ENCODE measurements at places on chromosomes 4 and X.
A peak's percentile ranks its signal among the peaks of the same experiment; 100 is the strongest.

DNA sequence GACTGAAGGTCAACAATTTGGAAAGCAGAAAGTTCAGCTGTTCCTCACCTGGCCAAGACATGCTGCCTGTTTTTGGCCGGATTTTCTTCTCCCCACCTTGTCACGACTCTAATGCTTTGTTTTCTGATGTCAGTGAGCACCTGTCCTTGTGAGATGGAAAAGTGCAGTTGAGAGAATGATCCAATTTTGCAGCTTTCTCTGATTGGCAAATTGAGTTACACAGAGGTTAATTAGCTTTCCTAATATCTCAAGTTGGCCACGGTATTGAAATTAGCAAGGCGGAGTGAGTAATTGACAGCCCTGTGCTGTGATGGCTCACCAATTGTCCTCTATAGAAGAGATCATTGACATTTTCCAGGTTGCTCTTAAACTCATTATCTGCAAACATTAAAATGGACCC lies 126.8 kb upstream of the VCX3A start:
- DNase-seq, result no peak

GRCh38 chr4:186685767-186686183 lies 37.9 kb downstream of the FAT1 start:
- no peak for DNase-seq

GRCh38 chr4:99852199-99852749 lies 35.6 kb downstream of the DAPP1 start:
- no peak for DNase-seq

DNA sequence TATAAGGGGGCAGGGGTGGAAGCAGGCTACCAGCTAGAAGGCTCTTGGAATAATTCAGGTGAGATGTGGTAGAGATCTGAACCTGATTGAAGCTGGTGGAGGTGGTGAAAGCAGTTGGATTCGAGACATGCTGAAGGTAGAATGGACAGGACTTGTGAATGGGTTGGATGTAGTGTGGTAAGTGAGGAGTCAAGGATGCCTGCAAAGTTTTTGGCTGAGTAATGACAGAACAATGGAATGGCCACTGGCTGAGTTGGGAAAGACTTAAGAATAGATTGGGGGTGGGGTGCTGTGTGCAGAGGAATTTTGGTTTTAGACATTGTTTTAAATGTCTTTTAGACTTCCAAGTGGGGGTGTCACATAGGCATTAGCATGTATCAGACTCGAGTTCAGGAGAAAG lies 33.5 kb downstream of the HPF1 start:
- DNase-seq, result no peak

- no peak for DNase-seq
Observed at GRCh38 chr4:89305712-89306437, 1.7 kb downstream of the GPRIN3 start.

- no peak for DNase-seq
Observed at GRCh38 chr4:169999923-170000322, 26.3 kb downstream of the MFAP3L start.

- DNase-seq, result no peak
Observed at GRCh38 chr4:174141876-174142275, 141.6 kb downstream of the FBXO8 start.

DNA sequence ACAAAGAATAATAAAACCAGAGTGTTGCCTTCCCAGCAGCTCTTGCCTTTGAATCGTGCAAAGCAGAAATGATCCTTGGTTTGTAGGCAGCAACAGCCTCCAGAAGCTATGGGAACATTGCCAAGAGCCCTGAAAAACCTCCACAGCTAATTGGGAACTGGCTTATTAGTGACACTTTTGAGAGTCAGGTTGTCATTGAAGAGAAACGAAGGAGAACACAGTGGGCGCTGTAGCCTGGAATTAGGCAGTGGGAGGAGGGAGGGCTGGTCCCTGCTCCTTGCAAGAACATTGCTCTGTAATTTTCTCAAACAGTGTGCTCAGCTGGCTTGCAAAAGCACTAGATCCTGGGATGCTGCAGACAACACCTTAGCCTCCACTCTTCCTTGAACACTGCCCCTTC lies 331.5 kb upstream of the EMCN start:
- no peak for DNase-seq

DNA sequence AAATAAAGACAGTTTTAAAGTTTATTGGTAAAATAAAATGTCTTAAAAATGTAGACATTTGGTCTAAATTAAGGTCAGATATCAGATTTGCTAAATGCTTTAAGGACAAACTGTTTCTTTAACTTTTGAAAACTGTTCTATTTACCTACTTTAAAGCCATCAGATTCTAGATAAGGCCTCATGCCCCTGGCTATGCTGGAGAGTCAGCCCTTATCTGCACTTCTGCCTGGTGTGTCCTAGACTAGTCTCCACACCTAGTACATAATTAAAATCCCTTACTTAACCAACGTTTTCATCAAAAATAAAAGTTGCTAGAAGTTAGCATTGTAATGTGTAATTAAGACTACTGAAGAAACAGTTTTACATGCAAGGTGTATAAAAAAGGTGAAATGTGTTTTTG lies 25.6 kb downstream of the HSD17B11 start:
- DNase-seq, result no peak

DNA sequence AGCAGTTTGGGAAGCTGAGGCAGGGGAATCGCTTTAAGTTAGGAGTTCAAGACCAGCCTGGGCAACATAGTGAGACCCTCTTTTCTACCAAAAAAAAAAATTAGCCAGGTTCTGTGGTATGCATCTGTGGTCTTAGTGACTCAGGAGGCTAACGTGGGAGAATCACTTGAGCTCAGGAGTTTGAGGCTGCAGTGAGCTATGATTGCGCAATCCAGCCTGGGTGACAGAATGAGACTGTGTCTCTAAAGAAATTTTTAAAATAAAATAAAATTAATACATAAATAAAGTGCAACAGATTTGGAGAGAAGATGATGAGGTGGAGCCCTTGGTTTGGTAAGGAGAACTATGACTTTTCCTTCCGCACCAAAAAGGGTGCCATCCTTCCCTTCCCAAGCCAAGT lies 436.9 kb downstream of the NLGN4X start:
- no peak for DNase-seq

- no peak for DNase-seq
Observed at GRCh38 chrX:23887451-23887850, 20.3 kb downstream of the APOO start.

DNA sequence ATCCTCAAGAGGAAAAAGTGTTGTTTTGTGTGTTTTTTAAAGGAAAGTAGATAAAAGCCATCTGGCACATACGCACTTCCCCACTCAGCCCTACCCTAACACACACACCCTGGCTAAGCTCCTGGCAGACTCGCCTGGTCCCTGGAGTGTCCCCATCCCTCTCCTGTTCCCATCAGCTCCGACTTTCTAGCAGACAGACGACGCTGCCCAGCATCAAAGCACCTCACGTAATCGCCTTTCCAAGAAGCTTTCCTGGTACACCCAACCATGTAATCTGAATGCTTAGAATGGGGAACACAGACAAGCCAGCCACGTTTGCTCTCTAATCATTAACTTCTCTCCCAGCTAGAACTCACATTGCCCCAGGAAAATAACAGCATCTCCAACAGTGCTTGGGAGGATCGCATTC lies 116.2 kb downstream of the AFAP1 start:
- DNase-seq, result no peak

- peak; percentile 7 for DNase-seq
Observed at GRCh38 chr4:183443655-183444213, 702 bp upstream of the CDKN2AIP start.

- no peak for DNase-seq
Observed at GRCh38 chr4:118112117-118113046, 78.1 kb downstream of the NDST3 start.

- DNase-seq, result peak; percentile 31
Observed at GRCh38 chrX:48540028-48540375, 488 bp downstream of the TBC1D25 start.

DNA sequence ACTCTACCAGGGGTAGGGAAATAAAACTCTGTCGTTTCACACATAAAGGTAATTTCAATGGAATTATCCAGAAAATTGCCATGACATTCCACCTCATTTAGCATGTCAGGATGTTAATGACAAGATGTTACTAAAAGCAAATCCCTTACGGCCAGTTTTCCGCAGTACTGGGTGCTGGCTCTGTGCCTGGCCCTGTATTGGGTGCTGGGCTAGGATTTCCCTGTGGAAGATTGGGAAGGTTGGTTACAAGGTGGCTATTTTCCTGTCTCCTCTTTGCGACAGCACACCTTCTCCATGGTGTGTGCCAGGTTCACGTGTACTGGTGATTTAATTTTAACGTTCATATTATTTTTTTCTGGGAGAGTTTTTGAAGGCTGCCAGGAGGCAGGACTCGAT lies 13.1 kb downstream of the KLKB1 start:
- no peak for DNase-seq

- no peak for DNase-seq
Observed at GRCh38 chr4:69649207-69649606, 3.8 kb downstream of the UGT2A1 start.

DNA sequence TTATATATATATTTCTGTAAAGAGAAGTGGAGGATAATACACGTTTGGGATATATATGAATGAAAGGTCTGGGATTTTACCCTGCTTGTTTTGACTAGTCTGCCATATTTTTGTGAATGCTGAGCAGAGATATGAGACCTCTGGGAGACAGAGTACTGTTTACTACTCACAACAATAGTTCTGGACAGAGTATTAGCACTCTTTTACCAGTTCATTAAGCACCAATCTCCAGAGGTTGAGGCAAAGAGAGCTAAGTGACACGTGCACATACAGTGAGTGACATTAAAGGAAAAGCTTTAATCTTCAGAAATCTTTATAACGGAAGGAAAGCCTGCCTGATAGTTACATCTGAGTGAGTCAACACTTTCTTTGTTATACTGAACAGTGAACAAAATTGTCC lies 1452.7 kb upstream of the TENM3 start:
- DNase-seq, result no peak

- DNase-seq, result no peak
Observed at GRCh38 chr4:150130933-150131332, 52.7 kb downstream of the DCLK2 start.

- no peak for DNase-seq
Observed at GRCh38 chrX:45164995-45165394, 35.7 kb downstream of the DIPK2B start.

- DNase-seq, result no peak
Observed at GRCh38 chr4:173319696-173320095, 14.5 kb downstream of the HMGB2 start.

- no peak for DNase-seq
Observed at GRCh38 chr4:80265571-80266252, 752 bp upstream of the FGF5 start.

- DNase-seq, result no peak
Observed at GRCh38 chr4:5923376-5923775, 30.5 kb upstream of the CRMP1 start.

DNA sequence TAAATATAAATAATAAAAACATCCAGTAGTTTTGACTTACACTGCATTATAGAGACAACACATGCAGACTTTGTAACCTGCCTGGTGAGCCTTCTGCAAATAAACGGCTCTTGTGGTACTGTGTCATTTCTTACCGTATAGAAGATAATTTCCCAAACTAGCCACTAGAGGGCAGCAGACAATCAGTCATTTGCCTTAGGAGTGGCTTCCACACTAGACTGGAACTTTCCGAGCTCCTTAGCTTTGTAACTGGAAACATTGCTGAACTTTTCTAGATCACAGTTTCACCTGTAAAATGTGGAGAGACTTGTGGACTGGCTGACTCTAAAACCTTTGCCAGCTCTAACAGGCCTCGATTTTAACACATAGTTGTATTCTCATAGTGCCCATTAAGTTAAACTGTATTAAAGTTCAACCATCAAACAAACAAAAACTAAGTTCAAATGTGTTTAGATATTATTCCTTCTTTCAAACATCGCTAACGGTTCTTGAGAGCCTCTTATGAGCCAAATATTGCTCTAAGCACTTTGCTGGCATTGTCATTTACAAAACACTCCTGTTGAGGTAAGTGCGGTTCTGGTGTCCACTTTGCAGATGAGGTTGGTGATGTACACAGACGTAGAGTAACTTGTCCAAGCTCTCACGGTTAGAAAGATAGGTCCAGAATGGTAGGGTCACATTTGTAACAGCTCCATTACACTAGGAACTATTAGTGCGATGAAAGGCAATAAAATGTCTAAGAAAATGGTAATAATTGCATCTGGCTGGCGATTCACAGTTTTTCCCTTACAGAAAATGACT lies 345.5 kb downstream of the ANK2 start:
- peak; percentile 5 for DNase-seq

DNA sequence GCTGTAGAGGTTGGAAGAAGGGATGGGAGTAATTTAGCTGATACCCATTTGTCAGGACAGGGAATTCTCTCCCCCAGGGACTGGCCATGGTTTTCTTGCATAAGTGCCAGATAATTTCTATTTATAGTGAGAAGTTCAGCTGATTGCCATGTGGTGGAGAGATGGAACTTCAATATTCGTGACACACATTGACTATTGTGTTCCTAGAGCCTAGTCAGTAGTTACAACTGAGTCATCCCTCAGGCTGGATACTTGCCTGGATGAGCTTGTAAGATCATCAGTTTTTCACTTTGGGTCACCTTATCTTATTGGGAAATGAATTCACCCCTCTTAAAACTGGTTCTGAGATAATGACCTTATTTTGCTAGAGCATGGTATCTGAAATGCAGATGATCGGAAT lies 32.2 kb downstream of the CFAP299 start:
- DNase-seq, result no peak

- no peak for DNase-seq
Observed at GRCh38 chr4:4730249-4730648, 129.2 kb upstream of the MSX1 start.

DNA sequence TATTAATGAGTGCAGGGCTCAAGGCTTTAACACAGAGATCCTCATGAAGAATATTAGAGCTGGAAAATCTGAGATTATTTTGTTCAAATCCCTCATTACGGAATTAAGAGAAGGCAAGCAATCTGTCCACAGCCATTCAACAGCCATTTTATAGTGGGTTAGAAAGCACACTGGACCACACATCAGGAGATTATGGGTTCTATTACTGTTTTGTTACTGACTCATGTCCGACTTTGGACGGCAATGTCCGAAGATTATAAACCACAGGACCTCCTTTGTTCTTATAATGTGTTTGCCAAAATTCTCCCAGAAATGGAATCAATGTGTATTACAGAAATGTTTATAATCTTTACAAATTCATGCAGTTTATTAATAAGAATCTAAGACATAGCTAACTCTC lies 8.1 kb downstream of the LAMTOR3 start:
- no peak for DNase-seq

DNA sequence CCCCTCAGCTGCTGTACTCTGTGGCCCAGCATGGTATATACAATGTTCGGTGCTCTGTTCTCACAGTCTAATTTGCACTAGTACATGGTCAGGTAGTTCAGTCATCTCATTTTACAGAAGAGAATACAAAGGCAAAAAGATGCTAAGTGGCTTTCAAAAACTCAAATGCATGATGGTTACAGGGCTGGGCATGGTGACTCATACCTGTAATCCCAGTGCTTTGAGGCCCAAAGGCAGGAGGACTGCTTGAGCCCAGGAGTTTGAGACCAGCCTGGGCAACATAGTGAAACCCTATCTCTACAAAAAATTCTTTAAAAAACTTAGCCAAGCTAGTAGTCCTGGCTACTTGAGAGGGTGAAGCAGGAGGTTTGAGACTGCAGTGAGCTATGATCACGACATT lies 210.5 kb upstream of the KIT start:
- DNase-seq, result no peak

Measured in stimulated activated CD8-positive, alpha-beta memory T cell treated with anti-CD3 and anti-CD28 coated beads, Interleukin-4, amount 100 ng/mL, for 1 hour (primary cell).